Astrocyte (in vitro differentiated cells and primary cell): ENCODE measurements at places on chromosomes 12 and 14.

GRCh38 chr12:2692080-2692479 is 102.7 kb upstream of the FKBP4 start:
- DNase-seq: no peak

DNA sequence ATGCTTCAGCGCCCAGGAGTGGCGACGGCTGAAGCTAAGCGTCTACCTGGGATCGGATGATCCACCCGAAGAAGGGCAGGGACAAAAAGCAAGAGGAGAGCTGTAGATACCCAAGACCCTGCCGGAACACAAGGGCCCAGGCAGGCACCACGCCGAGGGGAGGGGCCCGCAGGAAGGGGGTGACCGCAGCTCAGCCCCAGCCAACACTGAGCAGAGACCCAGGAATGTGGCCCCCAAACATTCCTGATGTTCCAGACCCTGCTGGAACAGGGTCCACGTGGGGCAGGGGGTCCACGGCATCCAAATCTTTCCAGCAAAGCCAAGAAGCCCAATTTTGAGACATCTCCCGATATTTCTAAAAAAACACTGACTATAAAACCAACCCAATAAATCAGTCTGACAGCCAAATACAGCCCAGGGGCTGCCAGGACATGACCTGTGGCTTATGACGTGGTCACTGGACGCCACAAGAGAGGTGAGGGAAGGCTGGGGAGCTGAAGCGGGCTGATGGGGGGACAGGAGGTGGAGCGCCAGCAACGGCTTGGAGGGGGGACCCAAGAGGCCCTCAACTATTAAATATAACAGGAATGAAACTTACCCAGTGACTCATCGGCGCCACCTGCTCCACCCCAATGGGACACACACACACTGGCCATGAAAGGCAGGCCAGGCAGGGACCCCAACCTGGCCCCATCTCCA is 58.9 kb downstream of the NCOR2 start:
- DNase-seq: peak; percentile 56

GRCh38 chr14:102829016-102829548 is 51.8 kb downstream of the TRAF3 start:
- no peak for DNase-seq

DNA sequence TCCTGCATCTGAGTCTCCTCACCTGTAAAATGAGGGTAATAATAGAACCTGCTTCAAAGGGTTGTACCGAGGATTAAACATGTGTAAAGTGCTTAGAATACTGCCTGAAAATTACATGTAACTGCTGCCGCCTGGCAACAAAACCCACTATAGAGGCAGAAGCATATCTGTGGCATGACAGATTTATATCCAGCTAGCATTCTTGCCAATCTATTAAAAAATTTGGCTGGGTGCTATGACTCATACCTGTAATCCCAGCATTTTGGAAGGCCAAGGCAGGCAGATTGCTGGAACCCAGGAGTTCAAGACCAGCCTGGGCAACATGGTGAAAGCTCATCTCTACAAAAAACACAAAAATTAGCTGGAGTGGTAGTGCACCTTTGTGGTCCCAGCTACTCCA is 16.4 kb upstream of the KSR2 start:
- no peak for DNase-seq

- DNase-seq: peak; percentile 96
Measured at GRCh38 chr14:70782361-70782760, 27.0 kb downstream of the MAP3K9 start.

DNA sequence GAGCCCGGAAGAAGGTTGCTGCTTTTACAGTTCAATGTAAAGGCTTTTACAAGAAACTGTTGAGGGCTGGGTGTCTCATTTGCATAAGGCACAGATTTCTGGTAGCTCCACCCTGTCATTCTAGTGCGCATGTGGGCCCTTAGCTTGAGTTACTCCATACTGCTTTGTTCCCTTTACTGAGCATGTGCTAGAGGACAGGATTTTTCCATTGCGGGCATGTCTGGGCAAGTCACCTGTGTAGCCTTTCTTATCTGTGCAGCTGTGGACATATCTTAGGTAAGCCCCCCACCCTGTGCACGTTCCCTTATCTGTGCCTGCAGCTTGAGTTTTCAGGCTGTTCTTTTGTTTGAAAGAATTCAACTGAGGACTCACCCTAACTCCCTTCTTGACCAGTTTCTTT is 56.2 kb upstream of the ARHGAP5 start:
- no peak for DNase-seq

DNA sequence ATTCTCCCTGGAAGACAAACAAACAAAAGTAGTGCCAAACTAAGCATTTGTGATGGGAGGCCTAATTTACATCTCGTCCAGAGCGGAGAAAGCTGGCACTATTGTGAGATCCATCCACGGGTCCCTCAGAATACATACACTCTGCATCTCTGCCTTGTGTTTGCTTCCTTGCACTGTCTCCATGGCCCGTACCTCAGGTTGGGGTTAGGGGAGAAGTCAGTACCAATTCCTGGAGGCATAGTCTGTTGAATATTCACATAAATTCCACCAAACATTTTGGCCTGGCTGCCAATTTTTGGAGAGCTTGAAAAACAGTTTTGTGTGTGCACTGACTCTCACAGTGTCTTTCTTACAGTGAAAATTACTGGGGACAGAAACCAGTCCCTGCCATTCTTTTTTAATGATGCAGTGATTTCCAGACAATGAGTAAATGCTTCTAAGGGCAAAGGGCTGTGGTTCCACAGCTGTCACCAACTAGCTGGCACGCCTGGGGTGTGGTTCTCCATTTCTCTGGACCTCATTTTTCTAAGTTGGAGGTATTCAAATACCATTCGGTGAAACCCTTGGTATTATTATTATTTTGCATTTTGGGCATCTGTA is 119.7 kb upstream of the HIF1A start:
- DNase-seq: no peak

GRCh38 chr12:67940780-67941243 is 48.4 kb upstream of the IFNG-AS1 start:
- peak; percentile 60 for DNase-seq

GRCh38 chr14:99681832-99682148 is 2.3 kb upstream of the CYP46A1 start:
- no peak for DNase-seq

- DNase-seq: no peak
Measured at GRCh38 chr14:95275494-95275893, 44.2 kb downstream of the CLMN start.

DNA sequence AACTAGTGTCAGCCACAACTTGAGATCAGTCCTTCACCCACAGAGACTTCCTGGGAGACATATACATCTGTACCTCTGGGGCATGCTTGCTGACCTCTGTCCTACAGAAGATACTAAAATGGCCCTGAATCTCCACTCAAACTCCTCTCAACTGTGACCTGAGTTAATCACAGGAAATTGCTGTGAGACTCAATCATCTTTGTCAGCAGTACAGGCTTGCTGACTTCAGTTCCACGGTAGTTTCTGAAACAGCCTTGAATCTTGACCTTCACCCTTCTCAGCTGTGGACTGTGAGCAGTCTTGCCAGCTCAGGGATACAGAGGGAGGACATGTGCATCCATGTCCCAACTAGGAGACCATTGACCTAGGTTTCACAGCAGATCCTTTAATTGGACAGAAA is 1.4 kb upstream of the KLRC1 start:
- DNase-seq: no peak

GRCh38 chr12:67073336-67073735 is 195.8 kb upstream of the CAND1 start:
- no peak for DNase-seq

- DNase-seq: no peak
Measured at GRCh38 chr12:3362737-3363136, 128.3 kb upstream of the PRMT8 start.

DNA sequence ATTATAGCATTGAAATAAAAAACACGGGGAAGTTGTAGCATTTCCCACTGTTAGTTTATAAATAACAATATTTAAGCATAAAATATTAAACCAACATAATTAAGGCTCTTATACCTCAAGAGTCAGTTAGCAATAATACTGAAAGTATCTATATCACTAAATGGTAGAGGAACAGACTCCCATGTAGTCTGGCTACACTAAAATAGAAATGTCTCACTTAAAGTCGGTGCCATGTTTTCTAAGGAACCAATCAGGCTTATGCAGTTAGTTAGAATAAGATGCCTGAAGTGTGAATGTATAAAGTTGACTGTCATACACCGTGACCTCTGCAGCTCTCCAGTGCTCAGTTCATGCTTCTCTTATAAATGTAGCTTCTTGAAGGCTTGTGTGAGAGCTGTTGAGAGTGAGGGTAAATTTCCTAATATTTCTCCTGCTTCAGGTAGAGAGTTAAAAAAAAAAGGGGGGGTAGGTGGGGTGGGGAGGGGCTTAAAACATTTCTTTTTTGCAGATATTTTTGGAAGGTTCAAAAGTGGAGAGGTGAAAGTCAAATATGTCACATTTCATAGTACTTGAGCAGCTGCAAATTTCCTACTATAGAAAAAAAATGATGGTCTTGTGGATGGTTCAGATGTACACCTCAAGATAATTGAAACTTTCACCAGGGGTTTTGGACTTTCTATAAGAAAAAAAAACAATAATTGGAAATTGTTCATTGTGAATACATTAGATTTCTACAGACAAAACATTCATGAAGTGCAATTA is 64.5 kb downstream of the PTCSC3 start:
- no peak for DNase-seq

GRCh38 chr12:106955377-106956047 is at the start of gene TMEM263:
TSS of gene TMEM263 (plus strand) at chr12:106955907. CDS start at chr12:106967117, 11,210 bp downstream.
- peak; percentile 87 for DNase-seq

DNA sequence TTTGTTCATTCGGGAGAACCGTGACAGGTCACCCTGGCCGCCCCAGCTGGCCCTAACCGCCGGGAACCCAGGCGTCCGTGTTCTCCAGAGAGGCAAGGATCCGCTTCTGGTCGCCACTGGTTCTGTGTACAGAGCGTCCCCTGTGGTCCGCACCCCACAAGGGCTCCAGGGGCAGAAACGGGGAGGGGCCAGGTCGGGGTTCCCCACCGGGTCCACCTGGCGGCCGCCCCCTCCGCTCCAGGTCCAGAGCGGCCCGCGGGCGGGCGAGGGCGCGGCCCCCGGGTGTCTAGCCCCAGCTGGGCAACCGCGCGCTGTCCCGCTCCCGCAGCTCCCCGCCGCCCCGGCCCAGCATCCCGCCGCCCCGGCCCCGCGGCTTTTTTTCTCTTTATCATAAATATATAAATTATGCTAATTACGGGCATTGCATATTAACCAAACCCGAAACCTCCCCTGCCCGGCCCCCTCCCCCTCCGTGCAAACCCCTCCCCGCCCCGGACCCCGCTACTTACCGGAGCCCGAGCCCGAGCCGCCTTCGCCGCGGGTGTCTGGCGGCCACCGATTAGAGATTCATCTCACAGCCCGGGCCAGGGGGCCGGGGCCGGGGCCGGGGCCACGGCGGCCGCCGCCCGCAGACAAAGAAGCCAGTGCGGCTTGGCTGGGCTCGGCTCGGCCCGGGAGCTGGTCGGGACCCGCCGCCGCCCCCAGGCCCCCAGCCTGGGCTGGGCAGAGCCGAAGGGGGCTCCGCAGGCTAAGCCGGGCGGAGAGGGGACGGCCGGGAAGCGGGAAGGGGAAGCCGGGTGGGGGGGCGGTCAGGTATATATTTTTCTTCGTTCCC is 512 bp downstream of the POU6F1 start:
- no peak for DNase-seq

GRCh38 chr12:108975024-108975593 is 45.8 kb downstream of the SVOP start:
- DNase-seq: no peak

DNA sequence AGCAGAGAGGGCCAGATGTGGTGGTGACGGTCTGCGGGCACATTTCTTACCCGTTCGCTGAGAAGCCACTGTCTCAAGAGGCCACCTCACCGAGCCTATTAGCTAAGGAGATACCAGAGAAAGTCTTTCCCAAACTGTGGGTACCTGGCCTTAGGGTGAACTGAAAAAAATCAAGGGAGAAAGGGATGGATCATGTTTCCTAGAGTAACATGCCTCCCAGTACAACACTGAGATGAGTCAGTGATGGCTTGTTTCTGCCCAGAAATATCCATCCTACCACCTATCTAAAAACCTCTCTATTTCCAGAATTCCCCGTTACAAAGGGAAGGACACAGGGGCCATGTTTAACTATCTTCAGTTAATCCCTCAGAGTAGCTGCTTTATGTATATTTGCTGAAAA is 83.7 kb downstream of the LMNTD1 start:
- no peak for DNase-seq

DNA sequence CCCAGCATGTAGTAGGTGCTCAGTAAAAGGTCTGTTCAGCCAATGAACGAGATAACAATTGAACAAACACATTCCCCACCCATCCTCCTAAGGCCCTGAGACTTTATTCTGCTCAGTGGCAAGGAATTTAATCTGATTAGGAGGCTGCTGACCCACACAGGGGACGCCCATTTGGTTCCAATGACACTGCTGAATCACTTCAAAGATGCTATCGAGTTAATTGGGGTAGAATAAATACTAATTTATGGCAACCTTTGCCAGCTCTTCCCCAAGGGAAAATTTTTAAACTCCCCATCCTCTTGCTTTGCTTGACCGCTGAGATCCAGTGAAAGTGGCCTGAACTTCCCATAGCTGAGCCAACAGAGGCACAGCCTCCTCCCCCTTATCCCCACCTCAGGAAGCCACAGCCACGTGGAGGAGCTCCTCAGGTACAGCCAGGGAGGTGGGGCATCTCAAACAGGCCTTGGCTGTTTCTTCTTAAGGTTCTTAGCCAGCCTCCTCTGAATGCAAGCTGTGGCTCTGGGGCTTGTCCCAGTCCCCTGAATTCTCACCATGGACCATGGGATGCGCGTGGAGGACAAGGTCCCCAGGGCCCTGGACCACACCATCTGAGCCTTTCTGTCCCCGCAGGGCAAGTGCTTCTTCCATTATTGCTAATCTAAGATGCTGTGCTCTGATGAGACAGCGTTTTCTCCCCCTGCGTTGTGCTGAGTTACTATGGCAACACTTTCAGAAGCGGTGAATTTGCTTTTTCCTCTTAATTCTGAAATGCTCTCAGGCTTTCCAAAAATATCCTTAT is 26.7 kb downstream of the C14orf132 start:
- no peak for DNase-seq

DNA sequence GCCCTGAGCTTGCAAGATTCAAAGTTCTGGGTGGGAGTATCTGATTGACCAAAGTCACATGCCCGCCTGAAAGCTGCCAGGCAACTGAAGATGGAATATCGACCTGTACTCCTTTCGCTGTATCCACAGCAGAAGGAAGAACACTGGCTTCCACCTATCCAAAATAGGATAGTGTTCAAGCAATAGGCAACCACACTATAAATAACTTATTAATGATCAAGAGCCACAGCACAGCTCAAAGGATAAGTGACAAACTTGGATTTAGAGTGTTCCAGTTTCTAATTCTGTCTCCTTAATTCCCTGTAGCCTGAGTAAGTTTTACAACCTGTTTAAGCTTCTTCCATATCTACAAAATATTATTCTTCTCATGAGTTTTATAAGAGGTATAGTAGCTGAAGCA is 89.9 kb downstream of the TAOK3 start:
- DNase-seq: no peak
